ENCODE measurements at places on chromosomes 5 and 9.

DNA sequence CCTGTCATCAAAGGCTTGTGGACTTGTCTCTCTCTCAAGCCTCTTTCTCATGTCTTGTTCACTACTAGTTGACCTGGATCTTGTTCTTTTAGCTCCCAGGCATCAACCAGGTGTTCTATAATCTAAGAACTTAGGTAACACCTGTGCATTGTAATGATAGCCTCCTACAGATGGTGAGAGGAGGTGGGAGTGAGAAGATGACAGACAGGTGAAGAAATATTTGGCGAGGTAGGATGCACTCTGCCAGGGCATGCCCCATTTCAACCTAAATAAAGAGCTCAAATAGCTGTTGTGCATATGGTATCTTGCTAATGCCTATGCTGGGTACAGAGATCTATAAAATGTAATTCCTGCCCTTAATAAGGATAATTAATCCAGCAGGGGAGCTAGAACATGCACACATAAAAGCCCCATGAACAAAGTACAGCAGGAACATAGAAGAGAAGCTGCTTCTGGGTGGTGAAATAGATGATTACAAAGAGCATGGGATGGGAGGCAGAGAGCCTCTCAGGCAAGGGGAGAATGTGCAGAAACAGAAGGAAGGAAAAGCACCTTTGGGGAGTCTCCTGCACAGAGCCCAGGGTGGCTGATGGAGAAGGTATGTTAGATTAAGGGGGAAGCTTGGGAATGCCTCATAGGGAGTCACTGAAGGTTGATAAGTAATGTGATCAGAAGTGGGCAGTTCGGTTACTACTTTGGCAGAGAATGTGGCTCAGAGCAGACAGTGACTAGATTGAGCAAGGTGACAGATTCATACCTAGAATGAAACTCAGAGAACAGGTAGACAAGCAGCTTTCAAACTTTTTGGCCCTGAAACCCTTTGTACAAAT is 28.0 kb upstream of the PLIN2 start:
- DNase-seq: no peak

DNA sequence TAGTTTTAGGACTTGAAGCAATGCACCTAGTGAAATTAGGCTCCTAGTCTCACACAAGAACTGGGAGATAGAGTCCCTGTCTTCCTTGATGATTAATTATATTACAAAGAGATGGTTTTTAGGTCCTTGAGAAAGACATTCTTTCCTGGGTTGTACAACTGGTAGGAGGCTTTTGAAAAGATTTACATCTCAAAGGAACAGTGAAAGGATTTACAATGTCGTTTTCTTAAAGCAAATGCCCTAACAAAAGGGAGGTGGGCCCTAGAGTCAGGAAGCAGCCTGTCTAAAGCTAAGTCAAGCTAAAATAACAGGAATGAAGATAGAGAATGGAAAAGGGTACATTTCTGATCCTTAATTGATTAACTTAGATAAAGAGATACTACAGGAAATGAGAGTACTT is 102.2 kb upstream of the IL7R start:
- DNase-seq: no peak

- no peak for DNase-seq
Observed at GRCh38 chr9:109289186-109289585, 31.7 kb downstream of the EPB41L4B start.

GRCh38 chr5:102138243-102138653 is 157.8 kb downstream of the SLCO4C1 start:
- DNase-seq: no peak

DNA sequence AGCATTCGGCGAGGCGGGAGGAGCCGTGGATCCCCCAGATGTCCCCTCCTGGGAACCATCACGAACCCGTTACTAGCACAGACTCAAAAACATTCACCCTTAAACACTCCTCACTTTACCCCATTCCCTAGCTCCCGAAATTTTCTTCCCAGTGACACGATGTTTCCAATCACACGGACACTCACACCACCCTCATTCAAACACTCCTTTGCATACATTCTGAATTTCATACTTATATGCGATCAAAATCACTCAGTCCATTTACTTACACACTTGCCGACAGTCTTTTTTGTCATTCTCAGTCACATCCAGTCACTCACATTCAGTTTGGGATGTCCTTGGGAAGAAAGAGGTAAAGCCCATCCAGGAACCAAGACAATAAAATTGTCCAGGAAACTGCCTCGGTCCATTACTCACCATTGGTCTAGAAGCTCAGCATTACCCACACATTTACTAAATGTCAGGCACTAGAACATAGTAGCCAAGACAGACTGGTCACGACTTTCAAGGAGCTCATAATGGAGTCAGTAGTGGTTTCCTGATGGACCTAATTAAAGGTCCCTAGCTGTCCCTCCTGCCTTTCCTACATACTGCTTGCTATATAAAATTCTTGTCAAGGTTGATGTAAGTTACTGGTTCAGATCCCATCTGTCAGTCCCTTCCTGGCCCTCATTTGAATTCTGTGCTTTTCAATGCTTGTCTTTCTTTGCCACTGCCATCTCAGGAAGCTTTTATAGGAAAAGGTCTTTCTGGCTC is 574 bp downstream of the SLC35A4 start:
- DNase-seq: no peak

- no peak for DNase-seq
Observed at GRCh38 chr5:151221574-151221973, 2.3 kb downstream of the CCDC69 start.

DNA sequence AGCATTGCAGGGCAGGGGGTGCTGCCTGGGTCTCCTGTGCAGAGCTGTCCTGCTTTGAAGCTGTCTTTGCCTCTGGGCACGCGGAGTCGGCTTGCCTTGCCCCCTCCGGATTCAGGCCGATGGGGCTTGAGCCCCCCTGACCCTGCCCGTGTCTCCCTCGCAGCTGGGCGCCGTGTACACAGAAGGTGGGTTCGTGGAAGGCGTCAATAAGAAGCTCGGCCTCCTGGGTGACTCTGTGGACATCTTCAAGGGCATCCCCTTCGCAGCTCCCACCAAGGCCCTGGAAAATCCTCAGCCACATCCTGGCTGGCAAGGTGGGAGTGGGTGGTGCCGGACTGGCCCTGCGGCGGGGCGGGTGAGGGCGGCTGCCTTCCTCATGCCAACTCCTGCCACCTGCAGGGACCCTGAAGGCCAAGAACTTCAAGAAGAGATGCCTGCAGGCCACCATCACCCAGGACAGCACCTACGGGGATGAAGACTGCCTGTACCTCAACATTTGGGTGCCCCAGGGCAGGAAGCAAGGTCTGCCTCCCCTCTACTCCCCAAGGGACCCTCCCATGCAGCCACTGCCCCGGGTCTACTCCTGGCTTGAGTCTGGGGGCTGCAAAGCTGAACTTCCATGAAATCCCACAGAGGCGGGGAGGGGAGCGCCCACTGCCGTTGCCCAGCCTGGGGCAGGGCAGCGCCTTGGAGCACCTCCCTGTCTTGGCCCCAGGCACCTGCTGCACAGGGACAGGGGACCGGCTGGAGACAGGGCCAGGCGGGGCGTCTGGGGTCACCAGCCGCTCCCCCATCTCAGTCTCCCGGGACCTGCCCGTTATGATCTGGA is 2.7 kb downstream of the CEL start:
- no peak for DNase-seq

DNA sequence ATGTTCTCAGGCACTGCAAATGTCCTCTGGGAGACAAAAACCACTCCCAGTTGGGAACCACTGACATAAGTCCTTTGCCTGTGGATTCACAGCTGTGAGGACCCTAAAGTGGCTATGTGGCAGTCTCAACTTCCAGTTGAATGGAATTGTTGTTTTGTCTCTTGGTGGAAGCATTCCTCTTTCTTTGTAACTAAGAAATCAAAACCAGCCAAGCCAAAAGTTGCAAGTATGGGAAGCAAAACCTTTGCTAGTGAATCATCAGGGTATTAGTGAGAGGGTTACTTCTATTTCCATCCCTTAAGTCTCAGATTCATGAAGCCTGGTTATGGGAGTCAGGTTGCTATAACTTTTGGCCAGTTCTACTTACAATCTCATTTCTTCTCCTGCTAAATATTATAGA is 49.8 kb upstream of the RPS23 start:
- no peak for DNase-seq

GRCh38 chr9:17905366-17905765 is 326.5 kb downstream of the SH3GL2 start:
- DNase-seq: no peak

DNA sequence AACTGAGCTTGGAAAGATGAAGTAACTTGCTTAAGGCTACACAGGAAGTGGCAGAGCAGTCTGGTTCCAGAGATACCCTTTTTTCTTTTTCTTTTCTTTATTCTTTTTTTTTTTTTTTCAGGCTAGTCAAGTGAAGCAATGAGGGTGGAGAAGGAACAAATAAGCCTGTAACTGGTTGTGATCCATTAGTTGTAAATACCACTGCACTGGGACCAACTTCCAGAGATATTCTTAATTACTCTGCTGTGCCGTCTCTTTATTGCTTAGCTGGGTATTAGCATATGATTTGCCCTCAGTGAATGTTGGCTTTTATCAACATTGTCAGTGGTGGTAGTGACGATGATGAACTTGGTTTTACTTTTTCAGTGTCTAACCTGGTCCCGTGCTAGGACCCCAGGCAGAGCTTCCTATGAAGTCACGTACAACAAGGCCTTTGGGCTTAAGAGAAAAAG is 26.7 kb downstream of the LNPEP start:
- DNase-seq: no peak

GRCh38 chr9:16623989-16624743 is 246.3 kb downstream of the BNC2 start:
- no peak for DNase-seq

DNA sequence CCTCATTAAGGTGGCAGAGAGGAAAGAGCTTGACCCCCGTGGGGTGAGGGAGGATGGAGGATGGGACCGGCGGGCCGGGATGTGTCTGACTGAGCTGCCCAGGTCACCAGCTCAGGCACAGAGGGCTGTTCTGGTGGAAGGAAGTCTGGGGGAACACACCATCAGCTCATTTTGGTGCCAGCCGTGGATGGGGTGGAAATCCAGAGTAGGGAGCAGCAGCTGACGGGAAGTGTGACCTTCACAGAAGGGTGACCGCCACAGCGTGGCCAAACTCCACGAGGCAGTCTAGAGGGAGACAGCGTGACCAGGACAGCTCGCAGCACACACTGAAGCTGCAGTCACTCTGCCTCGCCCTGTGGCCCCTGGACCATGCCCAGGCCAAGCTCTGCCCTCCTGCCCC is 45.3 kb upstream of the PHYKPL start:
- no peak for DNase-seq

- DNase-seq: no peak
Observed at GRCh38 chr5:124704594-124705284, 41.7 kb downstream of the ZNF608 start.

DNA sequence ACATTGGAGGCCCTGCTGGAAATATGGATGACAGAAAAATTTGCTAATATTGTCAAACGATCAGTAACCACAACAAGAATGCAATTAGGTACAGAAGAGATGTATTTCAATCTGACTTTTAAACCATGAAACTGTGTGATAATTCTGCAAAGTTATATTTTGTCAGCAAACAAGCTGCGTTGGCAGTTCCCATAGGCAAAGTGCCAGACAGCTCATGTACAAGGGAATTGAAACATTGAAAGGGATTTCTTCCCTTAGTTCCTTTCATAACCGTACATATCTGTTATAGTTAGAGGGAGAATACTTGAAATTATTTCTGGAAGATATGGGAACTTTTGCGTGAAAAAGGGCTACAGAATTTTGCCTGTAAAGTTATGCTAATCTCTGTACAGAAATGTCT is 419.4 kb upstream of the PTGER4 start:
- no peak for DNase-seq

GRCh38 chr5:113682497-113683136 is 169.1 kb downstream of the YTHDC2 start:
- DNase-seq: no peak

DNA sequence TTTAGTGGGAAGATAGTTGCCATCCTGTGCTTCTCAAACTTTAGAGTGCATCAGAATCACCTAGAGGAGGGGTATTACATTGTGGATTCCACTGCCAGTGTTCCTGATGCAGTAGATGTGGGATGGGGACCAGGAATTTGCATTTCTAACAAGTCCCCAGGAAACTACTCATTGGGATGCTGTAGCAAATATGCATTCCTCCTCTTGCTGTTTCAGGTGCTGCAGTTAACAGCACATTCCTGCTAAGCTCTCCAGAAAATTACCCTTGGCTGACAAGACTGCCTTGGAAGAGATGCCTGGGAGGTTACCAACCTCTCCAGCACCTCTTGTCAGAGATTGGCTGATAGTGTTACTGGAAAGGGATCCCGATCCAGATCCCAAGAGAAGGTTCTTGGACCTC is 270.5 kb downstream of the OSTF1 start:
- DNase-seq: no peak

- no peak for DNase-seq
Observed at GRCh38 chr5:40618926-40619325, 60.8 kb upstream of the PTGER4 start.

GRCh38 chr5:517535-518100 is 6.6 kb downstream of the SLC9A3 start:
- DNase-seq: no peak
